ENCODE measurements at places on chromosomes 3 and 15.

DNA sequence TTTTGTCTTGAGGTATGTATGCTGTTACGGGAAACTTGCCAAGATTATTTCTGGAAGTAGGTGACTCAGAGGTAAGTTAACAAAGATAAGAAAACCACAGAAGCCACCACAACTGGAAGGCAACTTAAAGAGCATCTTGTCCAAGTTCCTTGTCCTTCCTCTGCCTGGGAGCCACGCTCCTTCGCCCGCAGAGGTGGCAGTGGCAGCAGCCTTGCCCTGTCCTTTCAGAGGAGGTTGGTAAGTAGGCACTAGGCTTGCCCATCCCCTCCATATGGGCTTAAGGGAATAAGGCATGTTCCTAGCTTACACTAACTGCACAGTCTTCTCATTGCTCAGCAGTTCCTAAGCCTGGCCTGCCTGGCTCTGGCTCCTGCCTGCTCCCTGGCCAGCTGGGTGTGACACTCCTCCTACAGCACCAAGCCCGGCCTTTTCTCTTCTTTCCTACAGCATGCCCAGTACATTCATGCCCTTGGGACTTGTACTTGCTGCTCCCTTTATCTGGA, 48.0 kb upstream of the RAB6B start:
- DNase-seq: no peak

DNA sequence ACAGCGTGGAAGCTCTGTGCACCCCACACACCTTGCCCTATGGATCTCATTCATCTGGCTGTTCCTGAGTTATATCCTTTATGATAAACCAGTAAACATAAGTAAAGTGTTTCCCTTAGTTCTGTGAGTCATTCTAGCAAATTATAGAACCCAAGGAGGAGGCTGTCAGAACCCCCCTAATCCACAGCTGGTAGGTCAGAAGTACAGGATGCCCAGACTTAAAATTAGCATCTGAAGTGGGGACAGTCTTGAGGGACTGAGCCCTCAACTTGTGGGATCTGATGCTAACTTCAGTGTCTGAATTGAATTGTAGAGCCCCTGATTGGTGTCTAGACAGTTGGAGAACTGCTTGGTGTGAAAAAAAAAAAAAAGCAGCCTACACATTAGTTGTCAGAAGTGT, 75.1 kb downstream of the B3GNT5 start:
- no peak for DNase-seq

GRCh38 chr15:88802991-88803240, 320 bp upstream of the ACAN start:
- DNase-seq: no peak

DNA sequence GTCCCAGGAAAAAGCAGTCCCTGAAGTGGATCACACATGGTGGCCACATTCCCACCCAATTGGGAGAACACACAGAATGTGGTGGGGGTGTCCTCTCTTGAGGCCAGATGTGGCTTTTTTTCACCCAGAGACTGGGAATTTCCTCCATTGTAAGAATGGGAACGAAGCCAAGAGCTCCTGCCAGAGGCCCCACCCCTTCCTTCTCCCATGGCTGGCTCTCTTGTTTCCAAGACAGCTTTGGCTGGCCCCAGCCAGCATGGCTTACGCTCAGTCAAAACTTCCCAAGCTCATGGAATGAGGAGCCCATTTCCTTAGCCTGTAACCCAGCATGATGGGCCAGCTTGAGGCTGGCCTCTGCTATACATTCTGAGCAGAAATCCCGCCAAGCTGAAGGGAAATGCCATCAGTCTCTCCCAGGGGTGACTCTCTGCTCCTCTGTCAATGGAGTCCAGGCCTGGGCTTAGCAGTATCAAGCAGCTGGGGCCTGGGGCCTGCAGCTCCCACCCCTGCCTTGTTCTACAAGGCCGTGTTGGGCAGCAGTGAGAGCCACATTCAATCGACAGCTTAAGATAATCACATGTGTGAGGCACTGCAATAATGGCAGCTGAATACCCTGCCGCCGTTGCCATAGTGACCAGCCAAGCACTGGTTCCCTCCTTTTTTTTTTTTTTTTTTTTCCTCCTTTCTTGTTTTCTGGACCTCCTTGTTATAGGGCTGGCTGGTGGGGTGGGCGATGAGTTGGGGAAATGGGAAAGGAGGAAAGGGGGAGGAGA, 142.4 kb downstream of the EPHB1 start:
- DNase-seq: no peak

DNA sequence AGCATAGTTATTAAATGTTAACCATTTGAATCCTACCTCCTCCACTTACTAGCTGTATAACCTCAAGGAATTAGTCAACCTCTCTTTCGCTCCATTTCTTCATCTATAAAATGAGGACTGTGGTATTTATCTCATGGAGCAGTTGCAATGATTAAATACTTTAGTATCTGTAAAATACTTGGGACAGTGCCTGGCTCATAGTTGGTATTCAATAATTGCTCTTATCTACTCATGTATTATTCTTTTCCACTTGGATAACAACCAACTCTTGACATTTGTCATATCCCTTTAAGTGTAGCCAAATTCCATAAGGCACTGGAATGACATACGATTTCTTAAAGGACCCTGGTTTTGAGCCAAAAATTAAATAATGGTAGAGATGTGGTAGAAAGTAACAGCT, 72.0 kb downstream of the FSIP1 start:
- DNase-seq: no peak
